ENCODE measurements at places on chromosomes 16 and 17.

DNA sequence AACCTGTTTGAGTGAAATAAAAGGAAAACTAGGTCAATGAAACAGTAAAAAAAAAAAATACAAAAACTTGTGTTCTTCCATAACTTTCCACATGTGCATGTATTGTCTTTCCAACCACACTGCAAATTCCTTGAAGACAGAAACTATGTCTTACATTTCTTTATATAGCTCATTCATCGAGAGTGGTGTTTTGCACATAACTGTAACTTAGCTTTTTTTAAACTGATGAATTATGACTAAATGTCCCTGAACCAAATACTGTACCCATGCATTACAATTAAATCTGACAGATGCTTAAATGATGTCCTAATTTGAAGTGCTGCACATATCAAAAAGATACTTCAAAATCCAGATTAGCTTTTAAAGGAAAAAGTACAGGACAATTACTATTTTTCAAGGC, 50.1 kb downstream of the BRIP1 start:
- DNase-seq = no peak

DNA sequence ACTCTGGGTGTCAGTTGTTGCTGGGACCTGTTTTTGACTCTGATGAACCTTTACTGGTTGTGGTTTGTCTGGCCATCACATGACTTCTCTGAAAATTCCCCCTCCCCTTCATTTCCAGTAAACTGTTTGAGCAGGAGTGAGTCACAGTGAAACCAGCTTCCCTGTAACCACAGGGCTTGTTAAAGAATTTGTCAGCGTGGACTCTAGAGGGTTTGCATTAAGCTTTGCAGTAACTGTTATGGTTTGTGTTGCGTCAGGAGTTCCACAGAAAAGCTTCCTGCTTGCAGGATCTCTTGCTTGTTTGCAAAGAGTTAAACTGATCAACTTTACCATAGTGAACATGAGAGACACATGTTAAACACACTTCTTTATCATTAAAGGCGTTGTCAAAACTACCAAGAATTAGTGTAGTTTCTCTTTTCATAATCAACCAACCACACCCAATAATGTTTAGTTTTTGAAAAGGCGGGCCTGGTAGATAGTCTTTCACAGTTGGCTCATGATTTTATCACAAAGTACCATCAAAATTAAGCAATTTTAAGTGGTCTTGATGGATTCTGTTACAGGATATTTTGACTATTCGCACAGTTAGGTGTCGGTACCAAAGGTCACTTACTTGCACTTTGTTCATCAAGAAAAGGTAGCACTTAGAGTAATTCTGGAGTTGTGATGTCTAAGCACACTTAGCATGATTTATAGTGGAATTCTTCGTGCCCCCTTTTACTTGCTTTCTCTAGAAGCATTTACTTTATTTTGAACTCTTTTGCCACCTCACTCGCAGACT, 79.3 kb downstream of the VMP1 start:
- no peak for DNase-seq

GRCh38 chr16:30535106-30535776, 583 bp upstream of the ZNF747 start:
- DNase-seq = no peak

DNA sequence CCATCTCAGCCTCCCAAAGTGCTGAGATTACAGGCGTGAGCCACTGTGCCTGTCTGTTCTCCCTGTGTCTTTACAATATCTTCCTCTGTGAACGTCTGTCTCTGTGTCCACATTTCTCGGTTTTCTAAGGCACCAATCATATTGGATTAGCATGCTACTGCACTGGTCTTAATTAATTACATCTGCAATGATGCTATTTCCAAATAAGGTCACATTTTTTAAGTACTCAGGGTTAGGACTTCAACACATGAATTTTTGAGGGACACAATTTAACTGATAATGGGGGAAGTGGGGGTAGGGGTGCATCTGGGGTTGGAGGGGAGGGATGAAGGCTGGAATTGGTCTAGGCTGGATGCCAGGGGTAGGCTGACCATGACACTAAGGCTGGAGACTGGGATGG, 102.6 kb downstream of the N4BP1 start:
- DNase-seq = no peak

DNA sequence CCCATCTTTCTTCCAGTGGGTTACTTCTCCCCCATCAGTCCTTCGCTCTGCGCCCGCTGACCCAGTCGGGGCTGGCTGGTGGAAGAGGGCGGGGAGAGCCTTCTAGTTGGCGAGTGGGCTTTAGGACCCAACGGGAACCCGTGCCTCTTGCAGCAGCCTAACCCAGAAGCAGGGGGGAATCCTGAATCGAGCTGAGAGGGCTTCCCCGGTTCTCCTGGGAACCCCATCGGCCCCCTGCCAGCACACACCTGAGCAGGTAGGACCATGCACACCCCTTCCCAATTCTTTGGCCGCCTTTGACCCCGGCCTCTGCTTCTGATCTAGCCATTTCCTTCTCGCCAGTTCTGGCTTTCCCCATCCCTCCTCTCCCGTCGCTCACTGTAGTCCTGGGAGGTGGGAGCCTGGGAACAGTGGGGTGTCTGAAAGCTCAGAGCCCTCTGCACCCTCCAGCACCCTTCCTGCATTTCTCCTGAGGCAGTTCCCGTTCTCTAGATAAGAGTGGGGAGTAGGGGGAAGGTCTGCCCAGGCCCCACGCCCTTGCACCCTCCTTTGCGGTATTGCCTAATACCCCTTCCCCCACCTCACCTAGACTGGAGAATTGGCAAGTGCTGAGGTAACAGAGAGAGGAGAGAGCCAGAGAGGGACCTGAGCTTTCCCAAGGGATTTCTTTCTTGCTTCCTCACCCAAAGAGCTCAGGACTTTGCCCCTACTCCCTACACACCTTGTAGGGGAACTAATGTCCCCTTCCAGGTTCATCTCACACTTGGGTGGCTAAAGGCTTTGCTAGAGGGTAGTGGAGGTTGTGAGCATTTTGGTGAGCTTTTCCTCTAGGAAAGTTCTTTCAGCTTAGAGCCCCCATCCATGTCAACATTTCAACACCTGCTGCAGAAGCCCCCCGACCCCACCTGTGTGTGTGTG, at the start of gene RARA:
Gene RARA, plus strand, starts transcription at position 150 of the 918 bp plus-strand sequence. CDS start 22,039 bp downstream, outside the sequence.
- DNase-seq = peak; percentile 63

GRCh38 chr16:30065943-30066760, 592 bp downstream of the ALDOA start:
- DNase-seq = no peak

GRCh38 chr16:50449800-50450199, 81.0 kb upstream of the BRD7 start:
- no peak for DNase-seq

GRCh38 chr16:27259710-27260109, 8.9 kb downstream of the NSMCE1 start:
- no peak for DNase-seq
